ENCODE measurements at places on chromosomes 4 and X. TPM values are rescaled to one million over a fixed set of nuclear protein-coding genes. Genes with fewer than 3 reads are reported as not detected.

The PPP3CA gene
- 24.6 TPM for total RNA-seq

The SLIT2 gene
- 4.0 TPM for total RNA-seq

The AR gene
- 0.25 TPM for total RNA-seq

The GAGE12H gene
- total RNA-seq, result not detected

The CT45A2 gene
- total RNA-seq, result not detected

The SPATA18 gene
- 11.0 TPM for total RNA-seq

The PLK4 gene
- total RNA-seq, result 4.9 TPM

The ZNF827 gene
- 16.6 TPM for total RNA-seq

The NALF2 gene
- total RNA-seq, result 3.6 TPM

The CXCL10 gene
- total RNA-seq, result 0.34 TPM

The CLCN4 gene
- 6.8 TPM for total RNA-seq

The GC gene
- not detected for total RNA-seq

The PHF8 gene
- 13.2 TPM for total RNA-seq

The IL13RA1 gene
- 32.0 TPM for total RNA-seq

The NAA10 gene
- 139 TPM for total RNA-seq

The LONRF3 gene
- 7.2 TPM for total RNA-seq

The RHOXF2B gene
- total RNA-seq, result not detected

The TRIM61 gene
- 4.5 TPM for total RNA-seq

The MAGEA2 gene
- total RNA-seq, result not detected

The EFHC2 gene
- not detected for total RNA-seq

The GPR50 gene
- total RNA-seq, result not detected

The RRH gene
- not detected for total RNA-seq

The BST1 gene
- total RNA-seq, result 3.4 TPM

The FAM9C gene
- total RNA-seq, result not detected

The PIGA gene
- 18.6 TPM for total RNA-seq

Measured in kidney epithelial cell (primary cell).